ENCODE measurements at places on chromosomes 6 and 20.

DNA sequence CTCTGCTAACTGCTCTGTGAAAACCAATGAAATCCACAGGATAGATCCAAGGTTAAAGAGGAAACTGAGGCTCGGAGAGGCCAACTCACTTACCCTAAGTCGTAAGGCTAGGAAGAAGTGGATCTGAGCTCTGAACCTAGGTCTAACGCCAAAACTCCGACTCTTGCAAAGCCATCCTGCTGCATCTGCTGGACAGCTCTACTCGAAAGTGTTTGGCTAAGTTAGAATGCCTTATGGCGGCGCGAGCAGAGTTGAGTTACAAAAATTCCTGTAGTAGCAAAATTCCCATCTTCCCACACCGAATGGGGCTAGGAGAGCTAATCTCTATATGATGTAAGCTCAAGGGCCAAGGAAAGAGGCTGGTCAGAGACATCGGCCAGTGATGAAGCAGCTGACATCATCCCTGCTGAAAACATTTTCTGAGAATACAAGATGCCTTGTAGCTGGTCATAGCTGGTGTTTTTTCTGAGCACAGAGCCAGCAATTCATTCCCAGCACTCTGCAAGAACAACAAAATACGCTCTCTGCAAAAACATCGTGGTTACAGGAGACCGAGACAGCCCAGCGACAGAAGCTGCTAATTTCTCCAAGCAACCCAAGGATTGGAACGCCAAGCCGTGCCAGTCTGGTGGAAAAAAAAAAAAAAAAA is 1.8 kb downstream of the SPATA2 start:
- no peak for DNase-seq

DNA sequence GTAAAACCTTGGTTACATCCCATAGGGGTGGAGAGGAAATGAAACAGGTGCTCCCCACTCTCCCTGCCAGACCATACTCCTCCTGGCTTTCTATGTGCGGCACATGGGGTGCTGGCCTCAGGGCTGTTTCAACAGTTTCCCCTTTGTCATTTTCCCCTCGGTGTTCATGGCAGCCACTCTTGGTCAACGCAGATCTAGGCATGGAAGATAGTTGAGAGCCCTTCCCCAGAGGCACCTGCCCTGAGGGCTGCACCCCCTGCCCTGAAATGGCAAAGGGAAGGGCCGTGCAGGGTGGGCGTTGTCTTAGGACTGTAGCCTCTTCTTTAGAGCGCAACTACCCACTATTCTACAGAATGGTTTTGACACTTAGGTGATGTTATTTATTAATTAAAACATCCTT is 4.4 kb downstream of the CST1 start:
- no peak for DNase-seq

- no peak for DNase-seq
These were observed 59.9 kb upstream of the MAP7 start for GRCh38 chr6:136609873-136610706.

GRCh38 chr6:123201869-123202372 is 205.9 kb downstream of the CLVS2 start:
- DNase-seq = no peak

- DNase-seq = no peak
These were observed 116.0 kb upstream of the SUPT3H start for GRCh38 chr6:45493761-45494160.

DNA sequence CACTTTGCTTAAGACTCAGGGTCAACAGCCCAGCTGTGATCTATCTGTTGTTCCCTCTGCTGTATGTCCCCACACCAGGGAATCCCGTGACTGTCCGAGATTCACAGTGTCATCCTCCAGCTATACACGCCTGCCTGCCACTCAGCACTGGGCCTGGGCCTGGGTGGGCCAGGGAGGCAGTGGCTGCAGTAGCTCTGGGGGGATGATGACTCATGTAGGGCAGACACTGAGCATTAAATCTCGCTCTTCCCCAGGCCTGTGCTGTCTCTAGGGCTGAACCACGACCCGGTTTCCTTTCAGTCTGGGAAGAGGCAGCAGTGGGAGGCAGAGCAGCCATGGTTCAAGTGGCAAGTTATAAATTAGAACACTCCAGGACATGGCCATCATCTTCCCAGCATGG is 173.9 kb downstream of the LRFN2 start:
- no peak for DNase-seq

DNA sequence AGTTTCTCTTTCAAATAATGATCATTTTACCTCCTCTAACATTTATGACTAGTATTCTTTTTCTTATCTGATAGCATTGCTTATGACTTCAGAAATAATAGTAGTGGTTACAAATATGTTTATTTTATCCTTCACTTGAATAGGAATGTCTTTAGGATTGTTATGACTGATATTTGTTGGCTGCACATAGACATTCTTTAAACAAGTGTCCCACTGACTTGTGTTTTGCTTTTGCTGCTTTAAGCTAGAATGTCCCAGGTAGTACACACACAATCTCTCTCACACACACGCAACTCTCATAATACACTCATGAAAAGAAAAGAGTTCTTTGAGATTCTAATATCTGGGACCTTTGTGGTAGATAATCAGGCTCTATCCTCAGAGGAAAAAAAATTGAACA is 21.6 kb downstream of the KIAA1586 start:
- no peak for DNase-seq

GRCh38 chr6:39602601-39603519 is 122.3 kb downstream of the KIF6 start:
- DNase-seq = no peak

DNA sequence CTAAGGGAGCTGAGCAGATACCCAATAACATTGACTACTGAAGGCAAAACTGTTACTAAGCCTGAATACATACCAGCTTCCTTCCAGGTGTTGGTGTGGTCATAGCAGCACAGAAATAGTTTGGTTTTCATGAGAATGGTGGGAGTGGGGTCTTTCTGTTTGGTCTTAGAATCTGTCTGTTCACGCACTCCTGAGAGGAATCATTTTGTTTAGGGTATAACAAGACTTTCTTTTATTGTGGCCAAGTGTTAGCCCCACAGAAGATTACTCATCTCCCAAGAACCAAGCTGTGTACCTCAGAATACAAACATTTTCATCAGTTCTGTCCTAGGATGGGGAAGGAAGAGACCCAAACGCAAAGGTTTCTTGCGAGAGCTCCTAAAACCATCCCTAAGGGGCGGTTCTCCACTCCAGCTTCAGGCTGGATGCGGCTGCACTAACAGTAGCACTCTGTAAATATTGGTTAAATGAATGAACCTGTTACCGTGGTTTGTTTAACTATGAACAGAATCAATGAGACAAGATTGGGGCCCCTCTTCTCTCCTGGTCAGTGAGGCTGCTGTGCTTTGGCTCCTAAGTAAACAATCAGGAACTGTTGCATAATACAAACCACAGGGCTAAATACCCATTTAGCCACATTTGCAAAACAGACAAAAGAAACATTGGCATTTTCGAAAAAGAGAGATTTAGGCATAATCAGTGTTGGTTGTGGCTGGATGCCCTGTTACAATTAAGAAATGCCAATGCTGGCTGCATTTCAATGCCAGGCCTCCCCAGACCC is 44.9 kb downstream of the SNAP25 start:
- no peak for DNase-seq

- no peak for DNase-seq
These were observed 564.3 kb downstream of the LMBRD1 start for GRCh38 chr6:69232496-69232895.

GRCh38 chr6:1396952-1397868 is 7.8 kb downstream of the FOXF2 start:
- DNase-seq = peak; percentile 50

DNA sequence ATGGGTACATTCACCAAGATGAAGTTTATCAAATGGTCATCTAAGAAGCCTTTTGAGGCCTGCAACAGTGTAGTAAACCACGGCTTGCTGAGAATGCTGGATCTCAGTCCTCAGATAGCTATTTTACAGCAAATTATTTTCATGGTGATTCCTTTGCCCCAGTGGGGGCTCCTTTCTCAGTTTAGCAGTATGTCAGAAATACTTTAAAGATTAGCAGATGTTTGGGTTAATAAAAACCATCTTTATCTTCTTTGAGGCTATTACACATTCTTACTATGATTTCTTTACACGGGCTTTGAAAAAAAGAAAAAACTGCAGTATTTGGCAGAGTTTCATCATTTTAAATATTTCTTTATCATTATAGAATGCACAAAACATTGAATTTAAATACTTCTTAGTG is 10.7 kb downstream of the MYLIP start:
- no peak for DNase-seq

- DNase-seq = no peak
These were observed 97.4 kb upstream of the DST start for GRCh38 chr6:56739836-56740815.

- DNase-seq = no peak
These were observed 3.1 kb downstream of the BMP6 start for GRCh38 chr6:7728855-7729590.

DNA sequence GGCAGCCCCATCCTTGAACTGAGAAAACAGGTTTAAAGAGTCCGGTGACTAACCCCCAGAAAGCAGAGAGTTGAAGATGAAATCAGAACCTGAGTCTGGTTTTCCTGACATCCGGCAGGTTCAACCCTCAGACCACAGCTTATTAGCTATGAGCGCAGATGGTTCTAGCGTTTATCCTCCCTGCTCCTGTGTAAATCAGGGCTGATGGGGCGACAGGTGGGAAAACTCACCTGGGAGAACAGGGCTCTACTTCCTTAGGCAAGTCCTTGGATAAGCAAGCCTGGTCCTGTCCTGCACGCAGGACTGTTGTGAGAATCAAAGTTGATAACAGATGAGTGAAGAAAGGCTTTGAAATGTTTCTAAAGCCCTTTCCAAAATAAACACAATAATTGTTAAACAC is 31.4 kb downstream of the GHRH start:
- DNase-seq = no peak

DNA sequence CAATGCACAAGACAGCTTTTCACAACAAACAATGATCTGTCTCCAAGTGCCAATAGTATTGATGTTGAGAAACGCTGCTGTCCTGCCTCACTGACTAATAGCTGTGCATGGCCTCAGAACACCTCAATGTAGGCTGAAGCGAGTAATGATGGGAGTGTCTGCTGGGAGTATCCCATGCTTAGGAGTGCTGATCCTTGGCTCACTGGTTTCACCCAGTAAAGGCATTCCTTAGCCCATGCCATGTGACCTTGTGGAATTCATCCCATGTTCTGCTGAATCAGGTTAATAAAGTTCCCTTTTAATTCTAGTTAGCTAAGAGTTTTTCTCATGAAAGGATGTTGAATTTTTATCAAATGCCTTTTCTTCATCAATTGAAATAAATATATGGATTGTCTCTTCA is 3.8 kb upstream of the WFDC12 start:
- DNase-seq = no peak

DNA sequence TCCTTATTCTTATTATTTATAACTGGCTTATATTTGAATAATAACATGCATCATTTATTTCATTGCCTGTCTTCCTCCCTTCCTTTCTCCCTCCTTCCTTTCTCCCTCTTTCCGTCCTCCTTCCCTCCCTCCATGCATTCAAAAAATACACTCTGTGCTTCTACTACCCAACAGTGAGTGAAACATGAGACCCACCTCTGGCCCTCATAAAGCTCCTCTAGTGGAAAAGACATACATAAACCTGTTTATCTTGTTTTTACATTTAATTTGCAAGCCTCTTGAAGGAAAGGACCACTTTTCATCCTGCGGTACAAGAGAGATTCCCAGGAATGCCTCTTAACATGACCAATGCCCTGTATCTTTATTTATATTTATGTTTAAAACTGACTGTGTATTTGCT is 21.8 kb upstream of the ISM1 start:
- DNase-seq = no peak

- no peak for DNase-seq
These were observed 119.0 kb downstream of the EYA4 start for GRCh38 chr6:133360194-133360593.

- DNase-seq = no peak
These were observed 3.4 kb upstream of the RPS6KA2 start for GRCh38 chr6:166630462-166630861.

DNA sequence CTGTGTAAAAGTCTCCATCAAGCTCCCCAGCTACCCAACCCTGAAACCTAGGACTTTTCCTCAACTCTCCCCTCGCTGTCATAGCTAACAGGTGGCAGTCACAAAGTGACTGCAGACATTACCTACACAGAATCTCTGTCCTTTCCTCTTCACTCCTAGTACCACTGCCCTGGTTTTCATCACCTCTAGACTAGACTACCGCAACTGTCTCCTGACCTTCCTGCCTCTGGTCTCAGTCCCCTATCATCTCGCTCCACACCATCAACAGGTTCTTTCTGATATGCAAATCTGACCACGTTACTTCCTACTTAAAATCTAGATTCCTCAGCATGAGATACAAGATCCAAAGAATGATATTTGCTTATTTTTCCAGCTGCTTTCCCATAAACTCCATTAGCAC is 93.8 kb downstream of the SMLR1 start:
- no peak for DNase-seq

DNA sequence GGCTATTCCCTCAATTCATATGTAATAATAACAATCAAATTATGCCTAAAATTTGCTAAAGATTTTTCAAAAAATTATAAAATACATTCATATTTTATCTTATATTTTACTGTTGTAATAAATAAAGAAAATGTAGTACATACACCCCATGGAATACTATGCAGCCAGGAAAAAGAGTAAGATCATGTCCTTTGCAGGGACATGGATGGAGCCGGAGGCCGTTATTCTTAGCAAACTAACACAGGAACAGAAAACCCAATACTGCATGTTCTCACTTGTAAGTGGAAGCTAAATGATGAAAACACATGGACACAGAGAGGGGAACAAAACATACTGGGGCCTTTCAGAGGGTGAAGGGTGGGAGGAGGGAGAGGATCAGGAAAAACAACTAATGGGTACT is 584.2 kb upstream of the MMS22L start:
- DNase-seq = no peak

DNA sequence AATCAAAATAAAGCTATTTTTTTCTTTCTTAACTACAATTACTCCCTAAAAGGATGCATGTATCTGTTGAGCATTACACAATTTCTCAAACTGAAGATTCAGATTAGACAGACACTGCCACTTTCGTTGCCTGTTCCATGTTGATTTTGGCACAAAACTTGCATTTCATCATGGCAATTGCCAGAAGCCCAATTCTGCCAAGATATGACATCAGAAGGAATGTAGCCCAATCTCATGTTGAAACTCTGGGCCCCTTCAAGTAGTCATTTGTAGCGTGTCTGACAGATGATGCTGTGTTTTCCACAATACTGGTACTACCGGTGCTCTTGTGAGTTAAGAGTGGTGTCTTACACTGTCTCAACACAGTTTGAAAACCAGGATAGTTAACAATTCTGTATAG is 705.4 kb downstream of the PTPRT start:
- DNase-seq = no peak

- no peak for DNase-seq
These were observed 23.4 kb downstream of the ZBTB46 start for GRCh38 chr20:63807654-63808053.

Data from stimulated activated CD8-positive, alpha-beta memory T cell treated with anti-CD3 and anti-CD28 coated beads, Interleukin-15, amount 100 ng/mL, for 24 hours (primary cell).